ENCODE measurements at places on chromosomes 7 and 10. TPM values are rescaled to one million over a fixed set of nuclear protein-coding genes. Genes with fewer than 3 reads are reported as not detected.
A peak's percentile ranks its signal among the peaks of the same experiment; 100 is the strongest.

- H3K27ac ChIP-seq: peak overlapping the region; percentile 96
- no peaks in the 10 kb centered on the region for H3K36me3 ChIP-seq
- peak overlapping the region; percentile 85 for H3K4me3 ChIP-seq
- no peaks in the 10 kb centered on the region for H3K27me3 ChIP-seq
Measured at GRCh38 chr10:119132521-119133345, 28.8 kb downstream of the DENND10 start.

DNA sequence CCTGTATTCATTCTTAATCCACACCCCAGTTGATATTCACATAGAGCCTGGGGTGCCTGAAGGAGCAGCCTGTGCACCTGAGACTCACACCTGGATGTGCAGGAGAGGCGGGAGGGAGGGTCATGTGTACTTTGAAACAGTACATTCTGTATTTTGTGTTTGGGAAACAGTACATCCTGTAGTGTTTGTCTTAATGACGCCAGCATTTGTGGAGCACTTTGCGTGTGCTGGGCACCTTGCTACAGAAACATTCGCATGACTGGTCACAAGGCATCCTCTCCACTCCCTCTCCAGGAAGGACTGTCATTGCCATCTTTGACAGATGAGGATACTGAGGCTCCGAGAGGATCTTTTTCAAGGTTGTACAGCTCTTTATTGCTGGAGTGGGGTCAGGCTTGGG is 132.1 kb downstream of the TACC2 start:
- DNase-seq: no peak
- H3K36me3 ChIP-seq: no peaks in the 10 kb centered on the region
- no peak overlapping the region for H3K4me3 ChIP-seq
- no peaks in the 10 kb centered on the region for H3K4me1 ChIP-seq
- H3K27me3 ChIP-seq: peaks cover 5% of the 10 kb centered on the region
- H3K27ac ChIP-seq: no peak overlapping the region

GRCh38 chr7:134535272-134535918 is 8.0 kb downstream of the AKR1B10 start:
- DNase-seq: no peak
- peaks cover 13% of the 10 kb centered on the region for H3K27me3 ChIP-seq
- H3K27ac ChIP-seq: no peak overlapping the region

GRCh38 chr10:93071177-93071472 is 2.6 kb upstream of the CYP26A1 start:
- peaks cover 12% of the 10 kb centered on the region for H3K4me1 ChIP-seq
- H3K36me3 ChIP-seq: no peaks in the 10 kb centered on the region
- no peak overlapping the region for H3K27ac ChIP-seq
- no peak for DNase-seq
- peak overlapping the region; percentile 42 for H3K4me3 ChIP-seq

DNA sequence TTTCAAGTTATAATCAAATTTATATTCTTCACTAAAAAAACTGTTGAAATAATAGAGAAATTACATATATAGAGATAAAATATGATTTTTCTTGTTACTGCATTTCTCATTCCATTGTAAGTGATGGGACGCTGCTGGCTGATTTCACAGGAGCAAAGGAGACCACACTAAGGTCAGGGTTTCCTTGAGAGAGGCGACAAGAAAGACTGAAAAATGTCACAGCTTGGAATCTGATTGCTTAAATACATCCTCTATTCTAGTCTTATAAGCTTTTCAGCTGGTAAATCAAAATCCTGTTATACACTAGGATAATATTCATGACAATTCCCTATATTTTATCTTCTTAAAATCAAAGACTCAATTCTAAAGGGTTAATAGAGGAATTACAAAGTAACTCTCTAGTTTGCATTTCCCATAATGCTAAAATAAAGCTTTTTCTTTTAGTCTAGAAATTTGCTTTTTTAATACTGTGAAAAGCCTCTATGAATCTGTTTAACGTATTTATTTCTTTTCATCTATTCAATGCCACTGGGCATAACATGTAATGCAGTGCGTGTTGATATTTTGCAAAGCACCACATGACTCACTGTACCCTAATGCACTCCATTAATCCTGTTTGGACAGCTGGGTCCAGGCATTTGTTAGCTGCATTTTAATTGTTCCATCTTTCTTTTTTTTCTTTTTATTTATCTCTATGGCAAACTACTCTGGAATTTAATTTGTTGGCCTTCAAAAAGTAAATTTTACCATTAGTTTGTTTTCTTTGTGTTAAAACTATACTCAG is 81.7 kb downstream of the RNF32 start:
- no peak for DNase-seq
- H3K36me3 ChIP-seq: peaks cover 56% of the 10 kb centered on the region
- H3K4me3 ChIP-seq: no peak overlapping the region
- H3K27ac ChIP-seq: no peak overlapping the region
- peaks cover 2% of the 10 kb centered on the region for H3K4me1 ChIP-seq
- no peaks in the 10 kb centered on the region for H3K27me3 ChIP-seq

DNA sequence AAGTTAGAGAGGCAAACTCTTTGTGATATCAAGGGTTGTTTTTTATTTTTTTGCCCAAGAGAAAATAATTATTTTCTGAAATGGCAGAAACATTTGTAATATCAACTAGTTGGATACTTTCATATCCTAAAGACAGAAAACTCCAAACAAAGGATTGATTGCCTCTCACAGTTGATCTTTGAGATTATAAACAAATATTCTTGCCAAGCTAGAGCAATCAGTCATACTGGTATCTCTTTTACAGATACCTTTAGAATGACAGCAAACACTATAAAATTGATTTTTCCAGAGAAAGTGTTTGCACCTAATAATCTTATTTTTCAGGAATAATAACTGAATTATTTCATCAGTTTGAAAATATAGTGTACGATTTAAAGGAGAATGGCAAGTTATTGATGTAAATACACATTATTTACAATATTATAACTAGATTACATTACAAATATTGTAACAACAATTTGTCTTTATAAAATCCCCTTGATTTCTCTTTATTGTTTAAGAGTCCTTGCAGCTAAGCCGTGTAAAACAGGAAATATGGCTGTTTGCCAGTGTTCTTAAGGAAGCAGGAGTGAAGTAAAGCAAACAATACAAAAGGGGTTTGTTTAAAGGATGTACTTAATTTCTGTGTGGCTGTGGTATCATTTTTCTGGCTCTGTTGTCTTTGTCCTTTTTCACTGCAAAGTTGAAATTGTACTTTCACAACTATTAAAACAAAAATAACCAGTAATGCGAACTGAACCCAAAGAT is 58.4 kb downstream of the MAPK8 start:
- peaks cover 23% of the 10 kb centered on the region for H3K4me1 ChIP-seq
- no peak for DNase-seq
- no peak overlapping the region for H3K4me3 ChIP-seq

Gene MOGAT3
- polyA plus RNA-seq: not detected

DNA sequence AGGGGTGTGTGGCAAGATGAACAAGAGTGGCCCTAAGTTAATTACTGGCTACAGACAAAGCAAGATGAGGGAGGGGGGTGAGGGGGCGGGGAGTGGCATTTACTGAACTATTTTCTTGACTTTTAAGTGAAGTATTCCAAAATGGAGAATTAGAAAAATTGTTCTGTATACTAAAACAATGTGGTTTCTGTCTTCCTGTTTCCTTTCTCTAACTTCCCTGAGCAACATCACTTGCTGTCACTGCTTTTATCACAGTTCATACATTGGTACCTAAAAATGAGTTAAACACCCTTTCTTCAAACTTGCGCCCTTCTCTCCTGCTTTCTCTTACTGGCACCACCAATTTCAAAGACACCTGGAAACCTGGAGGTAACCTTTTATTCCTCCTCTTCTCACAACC is 21.6 kb downstream of the PDZD8 start:
- H3K4me1 ChIP-seq: peaks cover 42% of the 10 kb centered on the region
- peak overlapping the region; percentile 5 for H3K4me3 ChIP-seq
- peak overlapping the region; percentile 4 for H3K27ac ChIP-seq
- no peak for DNase-seq
- no peaks in the 10 kb centered on the region for H3K27me3 ChIP-seq
- no peaks in the 10 kb centered on the region for H3K36me3 ChIP-seq

GRCh38 chr7:105015390-105015965 is 1.5 kb downstream of the KMT2E start:
- H3K4me1 ChIP-seq: peaks cover 53% of the 10 kb centered on the region
- no peak for DNase-seq
- H3K27ac ChIP-seq: peak overlapping the region; percentile 100
- peaks cover 21% of the 10 kb centered on the region for H3K36me3 ChIP-seq
- H3K27me3 ChIP-seq: no peaks in the 10 kb centered on the region
- peak overlapping the region; percentile 100 for H3K4me3 ChIP-seq

GRCh38 chr7:139304517-139304916 is 36.6 kb upstream of the FMC1 start:
- no peaks in the 10 kb centered on the region for H3K27me3 ChIP-seq
- H3K4me1 ChIP-seq: no peaks in the 10 kb centered on the region
- H3K36me3 ChIP-seq: peaks cover 16% of the 10 kb centered on the region
- H3K27ac ChIP-seq: no peak overlapping the region
- DNase-seq: no peak

Gene FGFBP3
- polyA plus RNA-seq: 2.5 TPM

DNA sequence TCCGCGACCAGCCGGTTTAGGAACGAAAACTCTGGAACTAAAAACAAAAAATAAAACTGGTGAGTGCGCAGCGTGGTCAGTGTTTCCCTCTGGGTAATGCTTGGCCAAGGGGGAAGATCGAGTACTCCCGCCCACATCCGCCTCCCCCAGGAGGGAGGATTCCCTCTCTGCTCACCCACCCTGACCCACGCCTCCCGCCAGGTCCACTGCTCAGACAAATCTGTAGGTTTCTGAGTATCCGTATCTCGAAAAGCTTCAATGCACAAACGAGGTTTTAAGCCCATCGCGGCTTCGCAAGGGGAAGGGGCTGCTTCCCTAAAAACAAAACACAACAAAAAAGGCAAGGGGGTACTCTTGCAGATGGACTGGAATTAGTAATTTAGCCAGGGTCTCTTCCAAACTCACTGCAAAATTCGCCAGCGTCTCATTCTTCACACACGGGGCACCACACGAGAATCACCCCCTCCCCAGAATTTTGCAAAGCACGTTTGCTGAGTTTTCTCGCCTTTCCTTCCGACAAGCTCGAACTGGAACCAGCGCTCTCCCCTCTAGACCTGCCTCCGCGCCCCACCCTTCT is 75.2 kb downstream of the INSIG1 start:
- peaks cover 91% of the 10 kb centered on the region for H3K27me3 ChIP-seq
- H3K4me1 ChIP-seq: peaks cover 42% of the 10 kb centered on the region
- H3K4me3 ChIP-seq: peak overlapping the region; percentile 50

DNA sequence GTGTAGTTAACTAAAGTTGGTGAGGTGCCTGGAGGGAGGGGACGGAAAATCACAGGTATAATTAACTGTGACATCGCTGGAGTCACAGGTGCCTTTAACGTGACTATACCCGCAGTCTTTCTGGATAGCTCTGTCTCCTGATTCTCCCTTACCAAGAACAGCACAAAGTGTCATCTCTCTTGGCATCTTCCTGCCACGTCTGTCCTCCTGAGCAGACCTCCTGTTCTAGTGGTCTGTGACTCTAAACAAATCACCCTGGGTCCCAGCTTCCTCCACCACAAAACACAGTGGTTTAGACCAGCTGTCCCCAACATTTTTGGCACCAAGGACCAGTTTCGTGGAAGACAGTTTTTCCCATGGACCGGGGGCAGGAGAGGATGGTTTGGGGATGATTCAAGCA is 90.5 kb downstream of the CALN1 start:
- H3K4me3 ChIP-seq: no peak overlapping the region
- H3K4me1 ChIP-seq: no peaks in the 10 kb centered on the region
- no peaks in the 10 kb centered on the region for H3K27me3 ChIP-seq
- H3K27ac ChIP-seq: no peak overlapping the region

- no peaks in the 10 kb centered on the region for H3K36me3 ChIP-seq
- no peak for DNase-seq
- H3K27ac ChIP-seq: no peak overlapping the region
- peaks cover 36% of the 10 kb centered on the region for H3K4me1 ChIP-seq
Measured at GRCh38 chr10:6204341-6205191, 1.8 kb downstream of the PFKFB3 start.

DNA sequence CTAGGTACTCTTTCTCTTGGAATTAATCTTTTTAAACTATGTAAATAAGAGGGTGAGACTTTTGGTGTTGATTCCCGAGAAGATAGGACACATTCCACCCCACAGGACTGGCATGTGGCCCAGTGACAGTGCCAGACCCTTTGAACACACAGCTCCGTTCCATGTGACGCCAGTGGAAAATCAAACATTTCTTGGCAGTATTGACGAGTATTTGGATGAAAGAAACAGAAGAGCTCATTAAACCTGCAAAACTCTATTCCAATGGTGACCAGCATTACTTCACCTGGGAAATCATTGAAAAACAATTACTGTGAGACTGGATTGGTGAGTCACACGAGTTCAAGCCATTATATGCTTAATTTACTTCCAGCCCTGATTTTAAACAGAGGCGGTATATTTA is 25.8 kb downstream of the AKR1E2 start:
- no peaks in the 10 kb centered on the region for H3K27me3 ChIP-seq
- H3K4me3 ChIP-seq: no peak overlapping the region
- DNase-seq: no peak
- H3K27ac ChIP-seq: no peak overlapping the region
- no peaks in the 10 kb centered on the region for H3K36me3 ChIP-seq

Gene C10orf62
- polyA plus RNA-seq: not detected

DNA sequence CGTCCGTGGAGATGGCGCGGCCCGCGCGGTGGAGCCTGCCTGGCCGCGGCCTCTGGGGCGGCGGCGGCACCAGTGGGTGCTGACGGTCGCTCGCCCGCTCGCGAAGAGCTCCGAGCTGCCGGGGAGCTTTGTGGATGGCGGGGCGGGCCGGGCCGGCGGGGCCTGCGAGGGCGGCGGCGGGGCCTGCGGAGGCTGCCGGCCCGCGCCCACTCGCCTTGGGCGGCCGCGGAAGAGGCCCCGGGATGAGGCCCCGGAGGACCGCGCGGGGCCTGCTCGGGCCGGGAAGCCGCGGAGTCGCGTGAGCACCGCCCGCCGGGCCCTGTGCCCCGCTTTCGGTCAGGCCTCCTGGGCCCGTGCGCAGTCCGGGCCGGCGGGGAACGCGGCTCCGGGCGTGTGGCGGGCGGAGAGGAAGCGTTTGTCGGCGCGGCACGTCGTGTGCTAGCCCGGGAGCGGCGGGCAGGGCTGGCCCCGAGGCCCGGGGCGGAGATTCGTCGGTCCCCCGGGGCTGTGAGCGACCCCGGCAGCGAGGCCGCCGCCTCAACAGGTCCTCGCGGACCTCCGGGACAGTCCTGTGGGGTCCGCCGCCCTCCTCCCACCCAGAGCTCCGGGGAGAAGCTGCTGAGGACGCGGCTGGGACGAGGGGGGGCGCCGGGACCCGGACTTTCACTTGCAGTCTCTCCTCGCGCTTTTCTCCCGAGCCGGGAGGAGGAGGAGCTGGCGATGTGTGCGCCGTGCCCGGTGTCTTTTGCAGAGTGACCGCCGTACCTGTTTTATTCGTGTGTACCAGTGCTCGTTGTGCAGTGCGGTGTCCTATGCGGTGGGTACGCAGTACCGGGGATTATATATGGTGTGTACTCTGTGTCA is 578 bp downstream of the ZMYND11 start:
- peaks cover 41% of the 10 kb centered on the region for H3K4me1 ChIP-seq
- H3K4me3 ChIP-seq: peak overlapping the region; percentile 95
- no peaks in the 10 kb centered on the region for H3K36me3 ChIP-seq

GRCh38 chr7:148856578-148856881 is 27.6 kb downstream of the EZH2 start:
- peaks cover 6% of the 10 kb centered on the region for H3K4me1 ChIP-seq
- no peak for DNase-seq
- H3K27me3 ChIP-seq: no peaks in the 10 kb centered on the region
- no peak overlapping the region for H3K4me3 ChIP-seq
- no peak overlapping the region for H3K27ac ChIP-seq

All from naive thymus-derived CD8-positive, alpha-beta T cell (primary cell).